ENCODE measurements at places on chromosomes 1 and 21.

GRCh38 chr21:39014747-39015146 lies 168.5 kb downstream of the PSMG1 start:
- DNase-seq: no peak

GRCh38 chr1:115330480-115331013 lies 7.5 kb downstream of the NGF start:
- DNase-seq: no peak

DNA sequence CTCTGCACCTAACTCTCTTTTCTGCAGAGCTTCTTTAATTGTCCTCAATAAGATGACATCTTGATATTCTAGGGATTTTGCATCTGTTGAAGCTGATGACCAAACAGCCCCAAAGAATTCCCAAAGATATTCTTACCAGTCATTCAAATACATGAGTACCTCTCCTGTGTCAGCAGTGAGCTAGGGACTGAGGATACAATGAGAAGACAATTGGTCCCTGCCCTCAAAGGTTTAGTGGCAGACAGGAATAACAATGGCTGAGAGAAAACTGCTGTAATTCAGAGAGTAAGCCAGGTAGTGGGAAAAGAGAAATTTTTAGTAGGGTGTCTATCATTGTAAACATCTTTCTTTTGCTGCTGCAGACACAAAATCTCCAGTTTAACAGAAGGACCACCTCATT lies 5.9 kb downstream of the MCOLN3 start:
- no peak for DNase-seq

DNA sequence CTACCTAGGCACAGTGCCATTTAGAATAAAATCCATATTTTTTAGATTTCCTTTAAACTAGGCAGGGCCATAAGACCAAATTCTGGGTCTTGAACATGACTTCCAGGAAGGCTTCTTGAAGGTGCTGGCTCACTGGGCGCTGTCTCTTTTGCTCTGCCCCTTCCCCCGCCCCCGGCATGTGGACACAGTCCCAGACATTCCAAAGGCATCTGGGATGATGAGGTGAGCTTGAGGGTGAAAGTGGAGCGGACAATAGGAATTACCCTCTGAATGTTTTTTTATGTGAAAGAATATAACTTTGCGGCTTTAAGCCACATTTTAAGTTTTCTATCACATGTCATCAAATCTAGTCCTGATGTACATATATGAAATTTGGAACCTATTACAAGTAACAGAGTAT lies 29.4 kb downstream of the RWDD3 start:
- no peak for DNase-seq

DNA sequence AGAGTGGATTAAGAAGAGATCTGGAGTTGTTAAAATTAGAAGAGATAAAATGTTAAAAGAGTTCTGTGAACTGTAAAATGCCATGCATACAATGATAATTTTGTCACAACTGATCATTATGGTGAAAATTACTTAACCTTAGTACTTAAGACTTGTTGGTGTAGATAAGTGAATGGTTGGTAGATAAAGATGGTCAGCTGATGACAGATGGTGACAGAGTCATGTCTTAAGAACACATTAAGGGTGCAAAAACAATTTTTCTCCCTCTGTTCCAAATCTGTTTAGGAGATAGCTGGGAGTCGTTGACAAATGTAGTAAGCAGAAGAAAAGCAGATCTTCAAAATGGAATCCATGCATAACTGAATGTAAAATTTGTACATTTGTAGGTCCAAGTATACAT lies 18.5 kb upstream of the CACHD1 start:
- no peak for DNase-seq

DNA sequence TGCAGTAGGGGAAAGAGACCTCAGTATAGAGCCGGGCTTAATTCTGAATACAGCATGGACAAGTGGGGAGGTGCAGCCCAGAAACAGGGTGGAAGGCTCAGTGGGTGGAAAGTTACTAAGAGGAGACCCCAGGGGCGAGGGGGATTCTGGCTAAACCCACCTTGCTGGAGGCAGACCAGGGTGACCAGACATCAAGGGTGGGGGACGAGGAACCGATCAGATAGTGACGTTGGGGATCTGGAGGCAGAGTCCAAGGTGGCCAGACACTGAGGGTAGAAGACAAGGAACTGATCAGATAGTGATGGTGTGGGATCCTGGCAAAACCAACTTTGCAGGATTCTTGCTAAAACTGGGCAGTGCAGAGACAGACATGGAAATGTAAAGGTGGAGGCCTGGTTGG lies 36.8 kb downstream of the B3GALT5 start:
- DNase-seq: no peak

DNA sequence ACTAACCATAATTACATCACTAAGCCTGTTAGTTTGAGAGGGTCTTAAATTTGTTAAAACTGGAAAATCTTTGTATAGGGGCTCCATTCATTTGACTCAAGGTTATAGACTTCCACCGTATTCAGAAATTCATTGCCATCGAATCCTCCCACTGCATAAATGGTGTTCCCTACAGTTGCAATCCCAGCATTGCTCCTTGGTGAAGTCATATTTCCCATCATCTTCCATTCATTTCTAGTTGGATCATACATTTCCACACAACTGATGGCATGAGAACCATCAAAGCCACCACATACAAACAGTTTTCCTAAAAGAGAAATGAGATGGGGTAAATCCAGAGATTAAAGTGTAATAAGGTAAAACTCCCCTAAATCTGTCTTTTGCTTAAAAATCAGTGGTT lies 19.1 kb downstream of the IVNS1ABP start:
- no peak for DNase-seq

All from CD4-positive, alpha-beta T cell treated with Interleukin-1 beta for 1 hour (primary cell).